Brain microvascular endothelial cell (primary cell): ENCODE measurements at places on chromosomes 5 and 9.

DNA sequence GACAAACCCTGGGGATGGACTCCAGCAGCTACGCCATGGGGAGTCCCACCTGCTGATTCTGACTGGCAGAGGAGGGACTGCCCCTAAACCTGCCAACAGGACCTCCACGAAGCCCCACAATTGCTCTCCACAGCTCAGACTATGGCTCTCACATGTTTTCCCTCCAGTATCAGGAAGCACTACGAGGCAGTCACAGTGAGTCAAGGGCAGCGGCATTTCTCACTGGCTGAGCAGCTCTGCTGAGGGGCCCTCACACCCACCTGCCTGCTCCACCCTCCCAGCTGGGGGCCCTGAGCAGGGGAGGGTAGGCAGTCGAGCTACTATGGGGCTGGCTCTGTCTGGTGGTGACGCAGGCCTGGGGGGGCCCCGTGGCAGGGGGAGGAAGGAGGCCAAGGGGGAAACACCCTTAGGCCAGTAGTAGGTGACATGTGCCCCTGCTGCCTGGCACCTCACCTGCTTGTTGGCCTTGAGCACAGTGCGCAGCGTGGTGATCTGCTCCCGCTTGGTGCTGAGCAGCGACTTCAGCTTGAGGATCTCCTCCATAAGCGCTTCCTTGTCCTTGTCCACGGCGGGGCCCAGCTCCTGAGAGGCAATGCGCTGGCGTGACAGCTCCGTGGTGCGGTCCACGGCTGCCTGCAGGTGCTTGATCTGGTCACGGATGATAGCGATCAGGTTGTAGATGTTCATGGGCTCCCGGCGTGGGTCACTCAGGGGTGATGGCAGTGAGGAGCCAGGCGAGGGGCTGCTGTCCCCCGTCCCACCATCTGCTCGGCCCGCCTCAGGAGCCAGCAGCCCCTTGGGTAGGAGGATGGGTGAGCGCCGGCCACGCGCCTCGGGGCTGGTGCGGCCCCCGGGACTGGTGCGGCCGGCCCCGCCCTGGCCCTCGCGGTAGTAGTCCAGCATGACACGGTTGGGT lies 46.3 kb downstream of the BICD2 start:
- no peak for DNase-seq

- no peak for DNase-seq
These were observed 40.4 kb downstream of the NAA35 start for GRCh38 chr9:85981369-85981768.

- DNase-seq = no peak
These were observed 84.6 kb downstream of the PAX5 start for GRCh38 chr9:36949466-36949865.

DNA sequence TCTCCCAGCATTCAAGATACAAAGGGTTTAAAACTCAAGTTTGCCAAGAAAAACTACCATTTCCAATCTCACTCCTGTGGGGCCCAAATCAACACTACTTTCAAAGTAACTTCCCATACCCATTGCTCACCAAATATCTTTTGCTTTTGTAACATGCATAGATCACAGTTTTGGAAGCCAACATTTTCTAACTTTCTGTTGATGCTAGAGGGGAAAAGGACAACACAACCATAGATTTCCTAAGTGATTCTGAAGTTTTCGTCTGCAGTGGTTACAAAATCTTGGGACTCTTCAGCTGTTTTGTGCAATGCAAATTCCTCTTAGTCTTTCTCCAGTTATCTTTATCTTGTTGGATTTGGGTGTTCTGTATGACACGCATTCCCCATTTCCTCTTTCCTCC lies 94.1 kb upstream of the PAPPA start:
- no peak for DNase-seq

DNA sequence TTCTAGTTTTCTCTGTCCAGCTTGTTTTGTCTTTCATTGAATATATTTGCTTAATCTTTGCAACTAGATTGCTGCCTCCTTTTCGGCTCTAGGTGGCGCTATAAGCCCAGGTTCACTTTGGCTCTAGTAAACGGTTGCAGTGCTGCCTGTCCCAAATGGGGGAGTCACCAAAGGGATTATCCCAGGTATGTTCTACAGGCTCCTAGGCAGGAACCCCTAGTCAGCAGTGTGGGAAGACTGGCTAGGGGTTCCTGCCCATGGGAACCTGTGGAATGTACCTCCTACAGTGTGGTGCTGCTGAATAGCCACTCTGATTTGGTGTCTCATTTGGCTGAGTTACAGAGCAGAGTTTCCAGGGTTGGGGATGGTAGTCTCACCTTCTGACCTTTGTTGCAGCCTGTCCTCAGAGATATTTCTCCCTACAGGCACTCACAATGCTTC lies 85.2 kb downstream of the ARSB start:
- peak; percentile 68 for DNase-seq

GRCh38 chr9:125758986-125759763 lies 12.0 kb downstream of the PBX3 start:
- DNase-seq = no peak

DNA sequence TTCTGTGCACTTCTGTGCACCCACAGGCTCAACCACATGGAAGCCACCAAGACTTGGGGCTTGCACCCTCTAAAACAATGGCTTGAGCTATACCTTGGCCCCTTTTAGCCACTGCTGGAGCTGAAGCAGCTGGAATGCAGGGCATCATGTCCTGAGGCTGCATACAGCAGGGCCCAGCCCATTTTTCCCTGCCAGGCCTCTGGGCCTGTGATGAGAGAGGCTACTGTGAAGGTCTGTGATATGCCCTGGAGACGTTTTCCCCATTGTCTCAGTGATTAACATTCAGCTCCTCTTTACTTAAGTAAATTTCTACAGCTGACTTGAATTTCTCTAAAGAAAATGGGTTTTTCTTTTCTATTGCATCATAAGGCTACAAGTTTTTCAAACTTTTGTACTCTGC lies 134.0 kb upstream of the EGFLAM start:
- DNase-seq = no peak

- no peak for DNase-seq
These were observed 38.9 kb upstream of the IFNK start for GRCh38 chr9:27485158-27485557.

DNA sequence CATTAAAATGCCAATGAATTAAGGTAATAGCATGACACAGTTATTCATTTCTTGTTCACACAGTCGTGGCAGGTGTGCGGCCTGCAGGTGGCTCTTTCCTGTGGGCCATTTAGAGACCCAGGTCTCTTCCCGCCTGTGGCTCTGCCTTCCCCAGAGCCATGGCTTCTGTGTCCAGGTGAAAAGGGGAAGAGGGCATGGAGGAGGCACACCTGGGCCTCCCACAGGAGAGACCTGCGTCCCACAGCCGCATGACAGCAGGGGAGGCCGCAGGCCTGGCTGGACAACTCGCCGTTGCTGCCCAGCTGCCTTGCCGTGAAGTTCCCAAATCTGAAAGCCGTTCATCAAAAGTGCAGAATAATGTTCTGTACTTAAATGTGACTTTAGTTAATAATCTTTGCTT lies 14.4 kb upstream of the PLEKHG4B start:
- no peak for DNase-seq

DNA sequence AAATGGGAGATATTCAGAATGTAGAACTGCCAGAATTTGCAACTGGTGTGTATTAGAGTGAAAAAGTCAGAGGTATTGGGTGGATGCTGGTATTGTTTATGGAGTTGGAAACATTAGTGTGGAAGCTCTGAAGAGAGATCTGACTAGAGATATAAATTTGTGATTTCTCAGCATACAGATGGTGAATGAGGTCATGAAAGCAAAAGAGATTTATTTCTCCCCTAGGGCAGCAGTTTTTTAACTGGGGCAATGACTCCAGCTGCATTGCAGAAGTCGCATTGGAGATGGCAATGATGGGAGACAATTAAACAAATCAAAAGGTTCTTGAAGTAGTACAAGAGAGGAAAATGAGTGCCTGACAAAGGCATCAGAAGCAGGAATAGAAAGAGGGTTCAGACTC lies 64.9 kb downstream of the CETN3 start:
- DNase-seq = no peak

DNA sequence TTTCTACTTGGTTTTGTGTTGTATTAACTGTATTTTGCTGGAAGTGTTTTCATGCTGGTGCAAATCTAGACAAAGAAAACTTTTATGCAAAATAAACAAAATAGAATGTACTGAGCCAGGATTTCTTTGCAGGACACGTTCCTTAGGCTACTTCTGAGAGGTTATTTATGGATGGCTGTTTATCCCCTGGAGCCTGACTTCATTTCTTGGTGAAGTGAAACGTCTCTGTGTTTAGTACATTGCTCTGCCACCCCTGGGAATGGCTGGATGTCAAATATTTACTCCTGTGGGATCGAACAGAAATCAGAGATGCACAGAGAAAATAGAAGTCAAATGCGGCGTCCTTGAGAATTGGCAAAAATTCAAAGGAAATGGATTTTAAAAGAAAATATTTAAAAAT lies 327.1 kb upstream of the MPDZ start:
- no peak for DNase-seq

- no peak for DNase-seq
These were observed 127.1 kb downstream of the DAB2IP start for GRCh38 chr9:121778252-121779225.

- DNase-seq = peak; percentile 12
These were observed 524.3 kb downstream of the PSAT1 start for GRCh38 chr9:78821126-78821822.

DNA sequence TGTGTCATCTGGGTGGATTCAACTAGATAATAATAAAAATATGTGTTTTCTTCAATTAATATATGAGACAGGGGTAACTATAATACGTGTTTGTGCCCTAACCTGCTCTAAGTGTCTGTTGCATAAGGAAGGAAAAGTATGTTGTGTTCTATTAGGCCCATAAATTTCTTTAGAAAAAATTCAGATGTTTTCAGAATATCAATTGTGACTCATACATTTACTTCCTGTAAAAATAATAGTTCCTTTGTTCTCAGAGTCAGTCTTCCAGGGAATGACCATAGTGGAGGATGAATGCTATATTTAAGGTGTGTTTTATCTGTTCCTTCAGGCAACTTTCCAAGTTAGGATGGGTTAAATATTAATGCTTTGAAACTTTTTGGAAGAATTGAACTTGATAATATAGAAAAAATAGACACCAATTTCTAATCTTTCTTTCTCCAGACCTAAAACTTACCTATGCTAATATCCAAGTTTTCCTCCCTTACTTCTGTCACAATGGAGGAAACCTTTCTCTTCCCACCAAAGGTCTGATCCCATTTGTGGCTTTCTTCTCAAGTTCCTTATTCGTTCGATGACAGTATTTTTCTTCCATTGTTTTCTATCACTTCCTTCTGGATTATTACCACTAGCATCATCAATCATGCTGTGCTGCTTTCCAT lies 49.9 kb downstream of the ISL1 start:
- no peak for DNase-seq

DNA sequence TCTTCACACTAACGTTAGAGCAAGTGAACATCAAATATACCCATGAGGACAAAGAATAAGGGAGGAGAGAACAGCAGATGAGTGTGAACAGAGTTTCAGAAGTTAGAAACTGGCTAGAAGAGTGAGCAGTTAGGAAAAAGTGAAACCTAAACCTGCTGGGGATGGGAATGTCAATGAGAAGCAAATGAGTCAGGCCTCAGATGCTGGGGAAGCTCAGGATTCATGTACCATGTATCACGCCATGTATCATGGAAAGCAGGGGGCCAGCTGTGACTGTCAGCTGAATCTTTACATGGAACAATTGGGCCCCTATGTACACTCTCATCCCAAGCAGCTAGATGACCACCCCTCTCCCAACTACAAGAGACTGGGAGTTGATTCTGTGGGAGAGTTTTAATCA lies 16.2 kb downstream of the GDF9 start:
- DNase-seq = peak; percentile 38

GRCh38 chr9:108615152-108615551 lies 240.6 kb downstream of the ACTL7B start:
- DNase-seq = no peak

GRCh38 chr5:1725641-1726468 lies 73.8 kb downstream of the MRPL36 start:
- no peak for DNase-seq

DNA sequence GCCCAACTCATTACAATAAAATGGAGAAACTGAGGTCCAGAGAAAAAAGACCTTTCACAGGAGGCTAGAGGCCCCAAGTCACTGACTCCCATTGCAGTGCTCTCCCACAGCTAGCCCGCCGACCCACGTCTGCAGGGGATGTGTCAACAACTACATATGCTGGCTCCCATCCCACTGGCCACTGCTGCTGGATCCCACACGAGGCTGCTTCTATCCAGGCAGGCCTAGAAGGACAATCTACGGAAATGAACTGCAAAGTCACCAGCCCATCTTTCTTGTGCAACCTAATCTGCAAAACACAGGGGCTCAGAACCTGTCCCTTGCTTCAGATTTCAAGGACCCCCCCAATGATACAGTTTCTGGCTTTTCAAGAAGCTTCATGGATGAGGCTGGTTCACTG lies 24.0 kb downstream of the RAPGEF1 start:
- no peak for DNase-seq

DNA sequence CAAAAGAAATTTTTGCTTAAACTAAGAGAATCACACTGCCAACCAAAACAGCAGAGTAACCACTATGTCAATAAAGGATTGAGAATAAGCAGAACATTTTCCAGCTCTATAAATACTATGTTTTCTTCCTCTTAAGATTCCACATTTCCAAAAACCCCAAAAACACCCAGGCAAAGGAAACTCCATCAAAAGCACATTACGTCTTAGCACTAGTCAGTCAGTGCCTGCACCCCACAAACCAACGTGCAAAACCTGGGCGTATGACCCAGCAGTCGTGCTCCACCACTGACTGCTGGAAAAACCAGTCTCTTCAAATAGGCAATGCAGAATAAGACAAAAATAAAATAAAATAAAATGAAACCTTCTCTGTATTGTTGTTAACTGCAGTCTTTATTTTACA lies 85.3 kb downstream of the GNAQ start:
- no peak for DNase-seq

DNA sequence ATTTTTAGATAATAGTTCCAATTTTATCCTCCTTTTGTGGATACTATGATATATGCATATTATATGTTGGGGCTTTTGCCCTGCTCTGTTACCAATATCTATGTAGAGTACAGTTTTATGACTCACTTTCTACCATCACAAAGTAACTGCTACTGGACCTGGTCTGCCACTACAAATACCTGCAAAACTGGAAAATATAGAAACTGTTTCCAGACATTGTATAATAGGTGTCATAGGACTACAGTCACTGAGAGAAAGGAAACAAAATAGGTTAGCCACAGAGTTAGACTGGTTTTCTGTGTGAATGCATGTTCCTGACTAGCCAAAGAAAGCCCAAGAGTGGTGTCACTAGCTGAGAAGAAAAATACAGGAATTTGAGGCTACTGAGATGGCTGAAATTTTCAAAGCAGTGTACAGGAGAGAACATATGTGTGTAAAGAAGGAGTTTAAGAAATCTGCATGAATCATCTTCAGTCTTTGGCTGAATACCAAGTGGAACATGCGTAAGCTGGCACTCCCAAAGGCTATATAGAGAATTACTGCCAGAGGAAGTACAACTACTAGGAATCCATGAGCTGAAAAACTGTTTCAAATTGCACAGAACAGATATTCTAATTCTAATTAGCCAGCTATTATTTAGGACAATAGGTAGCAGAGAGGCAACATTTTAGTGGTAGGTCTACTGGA lies 29.0 kb upstream of the FAM174A start:
- DNase-seq = peak; percentile 63
